Hematopoietic multipotent progenitor cell treated with erythropoietin and hydrocortisone succinate and interleukin-3 and kit ligand, for 17 days (in vitro differentiated cells): ENCODE measurements at places on chromosomes 13 and 19.
A peak's percentile ranks its signal among the peaks of the same experiment; 100 is the strongest.

DNA sequence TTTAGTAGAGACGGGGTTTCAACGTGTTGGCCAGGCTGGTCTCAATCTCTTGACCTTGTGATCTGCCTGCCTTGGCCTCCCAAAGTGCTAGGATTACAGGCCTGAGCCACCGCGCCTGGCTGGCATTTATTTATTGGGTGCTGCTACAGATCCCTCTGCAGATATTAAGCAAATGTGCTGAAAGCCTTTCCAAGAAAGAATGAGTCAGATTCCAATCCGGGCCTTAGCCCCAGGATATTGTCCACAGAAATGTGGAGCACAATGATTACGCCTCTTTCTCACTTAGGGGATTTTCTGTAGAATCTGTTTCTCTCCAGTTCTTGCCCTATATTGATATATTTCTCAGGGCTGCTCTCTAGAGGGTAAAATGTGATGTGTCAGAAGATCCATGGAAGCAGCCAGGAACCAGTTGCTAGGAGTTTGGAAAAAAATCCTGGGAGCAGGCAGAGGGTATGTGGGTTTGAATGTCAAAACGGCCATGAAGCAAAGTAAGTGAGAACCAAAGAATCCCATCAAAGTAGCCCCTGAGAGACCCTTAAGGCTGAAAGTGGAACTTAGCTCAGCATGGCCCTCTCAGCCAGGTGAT, 24.8 kb upstream of the IGFL4 start:
- DNase-seq: no peak

DNA sequence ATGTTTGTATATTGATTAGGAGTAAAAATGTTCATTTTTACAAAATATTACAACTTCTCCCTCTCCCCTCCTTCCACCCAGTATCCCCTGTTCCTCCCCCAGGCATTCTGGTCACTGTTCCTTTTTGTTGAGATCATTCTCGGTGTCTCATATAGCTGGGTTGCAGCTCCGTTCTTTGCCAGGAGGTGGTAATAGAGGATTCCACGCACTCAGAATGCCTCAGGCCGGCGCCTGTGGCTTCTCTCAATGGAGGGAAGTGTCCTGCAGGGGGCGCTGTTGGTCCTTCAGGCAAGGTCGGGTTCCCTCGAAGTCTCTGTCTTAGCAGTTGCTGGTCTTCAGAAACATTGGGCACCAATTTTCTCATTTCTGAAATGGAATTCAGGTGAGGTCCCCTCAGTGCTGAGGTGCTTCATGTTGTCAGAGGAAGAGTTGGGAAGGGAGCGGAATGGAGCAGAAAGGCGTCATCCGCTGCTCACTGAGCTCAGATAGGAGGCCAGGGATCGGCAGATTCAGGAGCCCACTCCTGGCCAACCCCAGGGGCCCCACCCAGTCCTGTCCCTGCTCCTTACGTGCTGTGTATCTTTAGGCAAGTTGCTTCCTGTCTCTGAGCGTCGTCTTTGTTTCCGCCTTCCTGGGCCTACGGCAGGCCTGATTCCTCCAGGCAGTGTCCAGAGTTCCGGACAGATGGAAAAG, 10.3 kb upstream of the GARIN5A start:
- DNase-seq: peak; percentile 10

- DNase-seq: no peak
Measured at GRCh38 chr13:66805657-66806056, 424.5 kb downstream of the PCDH9 start.

- no peak for DNase-seq
Measured at GRCh38 chr19:42427313-42427712, at the start of gene LIPE. LIPE (minus strand) TSS chr19:42427388; CDS start chr19:42427149, 239 bp downstream.

- no peak for DNase-seq
Measured at GRCh38 chr13:40309881-40310280, 356.6 kb downstream of the FOXO1 start.

DNA sequence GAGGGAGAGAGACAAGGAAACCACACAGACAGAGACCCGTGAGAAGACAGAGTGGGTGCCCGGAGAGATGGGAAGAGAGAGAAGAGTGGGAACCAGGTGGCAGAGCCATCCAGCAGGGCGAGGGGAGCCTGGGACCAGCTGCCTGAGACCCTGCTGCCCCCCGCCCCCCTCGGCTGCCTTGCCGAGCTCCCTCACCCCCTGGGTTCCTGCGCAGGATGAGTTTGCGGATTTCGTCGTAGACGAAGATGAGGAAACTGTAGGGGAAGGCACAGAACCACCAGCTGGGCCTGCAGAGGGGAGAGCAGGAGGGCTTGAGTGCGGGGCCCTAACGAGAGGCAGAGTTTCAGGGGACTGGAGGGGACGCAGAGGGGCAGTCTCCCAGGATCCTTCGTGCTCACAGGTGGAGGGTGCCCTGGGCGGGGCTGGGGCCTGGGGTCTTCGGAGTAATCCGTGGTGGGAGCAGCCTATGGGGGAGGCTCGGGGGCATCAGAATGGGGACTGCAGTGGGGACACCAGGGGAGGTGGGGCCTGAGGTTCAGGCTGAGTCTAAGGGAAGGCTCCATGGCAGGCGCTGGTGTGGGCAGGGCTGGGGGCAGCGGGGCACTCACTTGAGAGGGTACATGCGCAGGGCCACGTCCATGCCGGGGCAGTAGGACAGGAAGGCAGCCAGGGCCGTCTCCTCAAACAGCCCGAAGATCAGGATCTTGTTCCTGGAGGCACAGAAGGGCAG, 8.1 kb upstream of the RABAC1 start:
- no peak for DNase-seq

- DNase-seq: no peak
Measured at GRCh38 chr13:28641600-28641926, 17.4 kb upstream of the POMP start.

DNA sequence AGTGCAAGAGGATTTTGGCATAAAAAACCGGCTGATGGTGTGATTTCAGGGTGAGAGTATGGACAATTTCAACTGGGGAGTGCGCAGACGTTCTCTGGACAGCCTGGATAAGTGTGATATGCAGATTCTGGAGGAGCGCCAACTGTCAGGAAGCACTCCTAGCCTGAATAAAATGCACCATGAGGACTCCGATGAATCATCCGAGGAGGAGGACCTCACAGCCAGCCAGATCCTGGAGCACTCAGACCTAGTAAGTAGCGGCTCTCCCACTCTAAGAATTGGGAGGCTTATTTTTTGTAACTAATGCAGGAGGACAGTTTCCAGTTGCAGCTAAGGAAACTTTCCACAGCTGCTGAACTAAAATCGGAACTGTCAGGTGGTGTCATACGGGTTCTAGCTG, 53.6 kb downstream of the ZAR1L start:
- peak; percentile 7 for DNase-seq

- no peak for DNase-seq
Measured at GRCh38 chr13:101115762-101116171, 300.5 kb downstream of the NALCN start.

GRCh38 chr19:14476673-14477401, 1.7 kb upstream of the PTGER1 start:
- DNase-seq: no peak

- DNase-seq: no peak
Measured at GRCh38 chr13:75968103-75968838, 332.1 kb downstream of the LMO7 start.

- DNase-seq: no peak
Measured at GRCh38 chr13:112759053-112759452, 69.2 kb downstream of the ATP11A start.
